Stimulated activated naive CD4-positive, alpha-beta T cell (primary cell): ENCODE measurements at places on chromosomes 7 and 10.

- no peak for DNase-seq
Observed at GRCh38 chr10:28732091-28732490, 54.8 kb downstream of the BAMBI start.

- no peak for DNase-seq
Observed at GRCh38 chr7:118082506-118082905, 101.5 kb upstream of the LSM8 start.

DNA sequence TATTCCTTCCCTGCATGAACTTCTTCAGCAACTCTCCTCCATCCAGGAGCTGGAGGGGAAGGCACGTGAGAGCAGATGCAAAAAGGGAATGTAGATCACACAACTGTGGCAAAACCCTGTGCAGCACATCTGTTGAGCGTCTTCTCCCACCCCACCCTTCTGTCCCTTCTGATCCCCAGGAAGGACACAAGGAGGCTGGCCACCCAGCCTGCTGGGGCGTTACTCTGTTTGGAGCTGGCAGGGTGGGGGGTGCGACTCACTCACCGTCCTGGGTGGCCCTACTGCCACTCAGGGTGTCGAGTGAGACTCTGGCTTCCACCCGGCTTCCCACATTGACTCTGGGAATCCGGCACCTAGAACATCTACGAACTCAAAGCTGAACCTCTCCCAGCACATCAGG is 10.2 kb upstream of the MMP21 start:
- no peak for DNase-seq

- no peak for DNase-seq
Observed at GRCh38 chr7:123209786-123210185, 10.0 kb upstream of the SLC13A1 start.

DNA sequence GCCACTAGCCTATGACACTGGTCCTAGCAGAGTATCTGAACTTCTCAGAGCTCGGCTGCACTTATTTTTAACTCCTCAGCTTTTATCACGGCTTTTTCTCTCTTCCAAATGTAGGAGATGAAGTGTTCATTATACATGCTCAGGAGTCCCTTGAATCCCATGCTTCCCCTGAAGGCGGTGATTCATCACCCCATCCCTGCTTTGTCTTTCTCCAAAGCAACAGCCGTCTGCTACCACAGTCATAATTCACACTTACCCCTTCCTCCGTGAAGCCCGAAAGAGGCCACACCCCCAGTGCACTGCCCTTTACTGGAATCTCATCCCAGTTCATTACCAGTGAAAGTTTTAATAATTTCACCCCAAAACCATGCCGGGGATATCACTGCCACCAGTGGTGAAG is 301.5 kb upstream of the SHH start:
- DNase-seq, result no peak

GRCh38 chr10:122292376-122292775 is 21.3 kb downstream of the BTBD16 start:
- no peak for DNase-seq

DNA sequence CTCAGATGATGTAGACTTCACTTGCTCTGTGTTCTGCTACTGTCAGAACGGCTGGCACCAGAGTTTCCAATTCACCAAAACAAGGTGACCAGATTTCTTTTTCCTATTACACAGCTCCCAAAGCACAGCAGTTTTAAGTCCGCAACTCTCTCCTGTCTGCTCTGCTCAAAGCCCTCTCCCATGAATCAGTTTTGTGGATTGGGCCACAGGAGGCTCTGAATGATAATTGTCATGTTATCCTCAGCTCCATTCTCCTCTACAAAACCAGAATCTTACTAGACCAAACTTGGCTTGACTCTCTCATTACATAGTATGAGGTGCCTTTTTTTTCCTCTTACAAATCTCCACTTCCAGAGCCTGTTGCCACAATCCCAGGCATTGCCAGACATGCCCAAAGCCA is 223.5 kb downstream of the SNX13 start:
- no peak for DNase-seq

GRCh38 chr7:67422601-67423000 is 426.0 kb downstream of the TYW1 start:
- DNase-seq, result no peak

DNA sequence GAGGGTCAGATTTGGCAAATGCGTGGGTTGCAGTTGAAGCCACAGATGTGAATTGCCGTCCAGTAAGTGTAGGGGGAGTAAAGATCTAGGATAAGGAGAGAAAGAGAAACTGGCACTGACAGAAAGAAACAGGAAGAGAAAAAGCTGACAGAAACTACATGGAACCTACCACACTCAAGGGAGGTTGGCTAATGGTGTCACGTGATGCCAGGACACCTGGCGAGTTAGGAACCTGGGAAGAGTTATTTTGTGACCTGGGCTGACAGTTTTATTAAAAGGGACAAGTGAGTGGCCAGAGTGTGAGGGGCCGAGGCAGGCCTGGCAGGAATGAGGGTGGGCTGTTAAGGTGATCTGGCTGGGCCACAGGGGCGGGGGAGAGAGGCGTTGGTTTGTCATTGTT is 188.7 kb downstream of the ADARB2 start:
- DNase-seq, result no peak

DNA sequence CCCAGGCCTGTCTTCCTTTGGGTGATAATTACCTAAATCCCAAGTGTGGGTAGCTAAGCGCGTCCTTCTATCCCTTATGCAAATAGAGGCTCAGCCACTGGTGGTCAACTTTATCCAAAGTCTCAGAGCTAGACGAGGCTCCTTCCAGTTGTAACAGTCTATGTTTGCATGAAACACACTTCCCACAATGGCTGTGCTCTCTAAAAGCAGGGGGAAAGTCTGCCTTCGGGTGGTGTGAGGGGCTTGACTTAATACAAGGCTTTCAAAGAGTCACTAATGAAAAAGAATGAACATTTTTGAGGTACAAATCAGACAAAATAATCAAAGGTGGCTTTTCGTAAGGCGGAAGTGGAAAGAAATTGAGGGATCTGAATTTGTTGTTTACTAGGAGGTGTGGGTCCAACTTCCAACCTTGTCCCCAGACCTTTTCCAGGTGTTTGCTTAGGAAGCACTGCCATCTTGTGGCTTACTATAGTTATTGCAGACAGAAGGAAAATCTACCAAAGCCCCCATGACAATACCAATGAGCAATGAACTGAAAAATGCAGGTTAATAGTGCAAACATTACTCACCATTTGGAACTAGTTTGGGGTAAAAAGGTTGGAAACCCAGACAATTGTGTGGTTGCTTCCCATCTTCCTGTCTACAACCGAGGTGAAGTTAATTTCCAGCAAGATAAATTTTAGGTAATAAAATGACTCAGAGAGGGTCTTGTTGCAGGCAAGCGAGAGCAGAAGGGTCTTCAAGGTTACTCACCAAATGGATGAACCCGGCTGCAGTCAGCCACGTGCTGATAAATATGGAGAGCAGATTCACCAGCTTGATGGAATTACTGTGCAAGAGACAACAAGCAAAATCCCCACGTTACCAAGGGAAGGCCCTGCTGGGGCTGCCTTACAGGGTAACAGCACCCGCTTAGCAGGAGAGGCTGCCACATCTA is 525.7 kb downstream of the KCNMA1 start:
- DNase-seq, result peak; percentile 52

DNA sequence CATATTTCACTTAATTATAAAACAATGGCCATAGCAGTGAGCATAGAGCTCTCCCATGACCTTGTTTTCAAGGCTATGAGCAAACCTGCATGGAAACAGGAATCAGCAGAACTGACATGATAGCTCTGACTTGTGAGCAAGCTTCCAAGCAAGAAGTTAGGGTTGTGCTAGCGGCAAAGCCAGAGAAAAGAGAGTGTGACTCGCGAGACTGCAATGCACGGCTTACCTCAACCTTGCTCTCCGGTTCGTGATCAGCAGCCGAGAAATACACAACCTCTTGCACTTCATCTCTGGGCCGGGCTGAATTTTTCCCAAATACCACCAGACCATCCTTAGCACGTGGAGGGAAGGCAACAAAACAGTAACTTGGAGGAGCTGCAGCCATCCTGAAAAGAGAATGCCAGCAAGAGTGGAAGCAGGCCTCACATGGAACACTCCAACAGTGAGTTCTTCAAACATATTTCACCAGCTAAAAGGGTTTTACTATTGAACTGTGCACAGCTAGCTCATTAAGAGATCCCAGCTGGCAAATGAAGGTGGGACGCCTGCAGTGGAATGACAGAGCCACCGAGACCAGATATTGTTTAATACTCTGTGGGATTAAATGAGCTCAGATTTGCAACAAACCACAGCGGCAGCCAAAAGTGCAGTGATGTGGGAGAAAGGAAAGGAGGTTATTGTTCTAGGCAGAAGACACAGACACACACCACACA is 20.8 kb downstream of the SCRN1 start:
- no peak for DNase-seq

DNA sequence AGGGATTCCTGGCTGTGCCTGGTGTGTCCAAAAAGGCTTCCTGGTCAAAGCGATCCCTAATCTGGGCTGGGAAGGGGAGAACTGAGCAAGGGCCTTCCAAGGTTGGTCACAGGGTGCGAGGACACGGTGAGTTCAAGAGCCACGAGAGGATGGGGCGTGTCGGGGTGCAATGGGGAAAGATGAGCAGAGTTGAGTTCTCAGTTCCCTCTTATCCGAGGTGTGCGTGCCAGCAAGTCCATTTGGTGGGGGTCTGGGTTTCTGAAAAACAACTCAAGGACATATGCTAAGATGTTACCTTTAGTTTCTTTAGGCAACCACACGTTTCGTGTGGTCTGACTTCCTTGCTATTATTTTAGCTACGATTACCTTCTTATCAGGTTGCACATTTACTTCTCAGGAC is 1.3 kb downstream of the ZNF775 start:
- no peak for DNase-seq
